Body of pancreas (tissue), 4 donors: ENCODE measurements at places on chromosomes 3 and 15.
A peak's percentile ranks its signal among the peaks of the same experiment; 100 is the strongest.

DNA sequence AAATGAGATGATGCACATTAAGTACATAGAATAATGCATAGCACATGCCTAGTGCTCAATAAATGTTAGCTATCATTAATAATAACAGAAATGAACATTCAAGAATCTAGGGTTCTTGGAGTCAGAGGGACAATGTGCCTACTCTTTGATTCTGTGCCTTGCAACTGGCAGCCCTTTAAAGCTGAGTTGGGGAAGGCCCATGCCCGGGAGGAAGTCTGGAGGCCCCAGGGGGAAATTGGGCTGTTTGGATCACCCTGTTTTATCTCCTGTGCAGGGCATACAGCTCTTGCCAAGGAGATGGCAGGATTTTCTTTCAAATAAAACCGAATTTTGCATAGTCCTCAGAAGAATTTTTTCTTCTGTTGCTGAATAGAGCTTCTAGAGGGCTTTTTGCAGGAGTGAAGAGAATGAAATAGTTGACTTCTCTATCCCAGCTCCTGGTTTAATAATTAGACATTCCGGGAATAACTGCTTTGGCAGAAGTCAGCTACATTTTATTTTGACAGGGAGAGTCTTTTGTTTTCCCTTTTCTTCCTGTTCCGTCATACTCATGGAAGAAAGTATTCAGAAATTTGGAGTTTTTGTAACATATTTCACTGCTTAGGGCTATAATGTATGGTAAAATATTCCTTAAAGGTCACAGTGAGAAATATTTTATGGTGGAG is 18.0 kb upstream of the KCNAB1 start:
- no peak for DNase-seq

- no peak for DNase-seq
Observed at GRCh38 chr3:128753715-128754114, 27.7 kb downstream of the RAB7A start.

GRCh38 chr3:4721511-4721911 is 228.4 kb downstream of the ITPR1 start:
- no peak for DNase-seq

DNA sequence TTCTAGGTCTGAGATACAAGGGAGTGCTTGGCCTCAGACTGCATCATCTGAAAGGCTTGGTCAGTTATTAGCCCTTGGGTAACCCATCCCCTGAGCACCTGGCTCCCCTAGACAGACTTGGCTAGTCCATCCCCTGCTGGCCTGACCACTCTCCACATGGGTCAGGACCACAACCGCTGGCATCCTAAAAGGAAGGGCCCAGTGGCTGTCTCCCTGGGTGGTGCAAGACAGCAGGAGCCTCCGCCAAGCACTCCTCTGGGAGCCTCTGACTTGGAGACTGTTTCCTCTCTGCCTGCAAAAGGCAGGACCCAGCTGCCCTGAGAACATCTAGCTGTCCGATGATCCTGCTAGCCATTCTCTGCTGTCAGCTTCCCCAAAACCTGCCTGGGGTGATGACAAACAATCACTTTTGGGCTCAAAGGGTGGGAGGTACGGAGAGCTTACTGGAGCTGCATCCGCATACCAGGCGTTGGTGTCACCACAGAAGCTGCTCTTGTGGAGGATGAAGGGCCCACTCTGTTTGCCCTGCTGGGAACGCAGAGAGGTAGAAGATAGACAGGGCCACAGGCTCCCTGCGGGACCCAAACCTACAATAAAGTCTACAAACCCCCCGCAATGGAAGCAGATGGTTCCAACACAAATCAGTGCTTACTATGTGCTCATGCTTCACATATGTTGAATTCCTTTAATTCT is 108.0 kb upstream of the PRR20G start:
- DNase-seq: no peak

- no peak for DNase-seq
Observed at GRCh38 chr3:172591876-172592771, 68.9 kb upstream of the TNFSF10 start.

GRCh38 chr3:65245133-65246063 is 557.6 kb upstream of the ADAMTS9 start:
- no peak for DNase-seq

- DNase-seq: no peak
Observed at GRCh38 chr3:148092624-148093347, 604.9 kb upstream of the AGTR1 start.

DNA sequence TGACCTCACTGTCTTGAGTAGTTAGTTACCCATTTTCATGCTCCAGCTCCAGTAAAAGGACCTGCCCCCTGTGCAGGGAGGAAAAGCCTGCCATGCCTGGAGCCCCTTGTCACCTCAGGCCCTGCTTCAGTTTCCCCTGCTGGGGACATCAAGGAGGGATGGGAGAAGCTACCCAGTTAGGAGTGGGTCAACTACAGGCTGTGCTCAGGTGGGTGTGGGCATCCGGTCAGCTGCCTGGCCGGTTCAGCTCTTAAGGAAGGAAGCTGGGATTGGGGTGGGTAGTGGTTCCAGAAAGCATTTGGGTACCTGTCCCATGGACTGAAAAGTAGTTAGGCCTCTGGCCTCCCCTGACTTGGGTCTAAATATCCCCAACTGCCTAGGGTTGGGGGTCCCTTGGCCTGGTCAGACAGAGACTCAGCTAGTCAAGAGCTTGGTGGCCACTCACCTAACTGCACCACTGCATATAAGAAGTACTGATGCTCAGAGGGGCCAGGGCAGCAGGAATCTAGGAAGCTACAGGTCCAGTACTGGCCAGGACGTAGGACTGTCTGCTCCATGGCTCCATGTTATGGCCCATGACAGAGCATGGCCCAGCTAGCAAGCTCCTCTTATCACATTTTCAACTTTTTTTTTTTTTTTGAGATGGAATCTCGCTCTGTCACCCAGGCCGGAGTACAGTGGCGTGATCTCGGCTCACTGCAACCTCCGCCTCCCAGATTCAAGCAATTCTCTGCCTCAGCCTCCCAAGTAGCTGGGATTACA is 549 bp downstream of the LSMEM2 start:
- no peak for DNase-seq

DNA sequence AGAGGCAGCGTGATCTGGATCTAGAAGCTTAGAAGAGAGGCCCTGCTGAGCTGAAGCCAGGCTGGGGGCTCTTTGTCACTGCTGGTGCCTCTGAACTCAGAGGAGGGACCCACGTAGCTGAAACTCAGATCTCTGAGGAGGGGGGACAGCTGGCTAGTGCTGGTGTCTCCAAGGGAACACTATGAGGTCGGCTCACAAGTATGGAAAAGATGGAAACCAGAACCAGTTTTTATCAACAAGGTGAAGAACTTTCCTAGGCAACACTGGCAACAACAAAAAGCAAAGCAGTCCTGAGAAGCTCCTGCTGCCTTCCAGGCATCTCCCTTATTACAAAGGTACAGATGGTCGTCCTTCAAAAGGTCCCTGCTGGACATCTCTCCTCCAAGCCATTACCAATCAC is 27.0 kb upstream of the FSTL1 start:
- no peak for DNase-seq

GRCh38 chr3:132662212-132662611 is 2.1 kb downstream of the UBA5 start:
- DNase-seq: no peak

DNA sequence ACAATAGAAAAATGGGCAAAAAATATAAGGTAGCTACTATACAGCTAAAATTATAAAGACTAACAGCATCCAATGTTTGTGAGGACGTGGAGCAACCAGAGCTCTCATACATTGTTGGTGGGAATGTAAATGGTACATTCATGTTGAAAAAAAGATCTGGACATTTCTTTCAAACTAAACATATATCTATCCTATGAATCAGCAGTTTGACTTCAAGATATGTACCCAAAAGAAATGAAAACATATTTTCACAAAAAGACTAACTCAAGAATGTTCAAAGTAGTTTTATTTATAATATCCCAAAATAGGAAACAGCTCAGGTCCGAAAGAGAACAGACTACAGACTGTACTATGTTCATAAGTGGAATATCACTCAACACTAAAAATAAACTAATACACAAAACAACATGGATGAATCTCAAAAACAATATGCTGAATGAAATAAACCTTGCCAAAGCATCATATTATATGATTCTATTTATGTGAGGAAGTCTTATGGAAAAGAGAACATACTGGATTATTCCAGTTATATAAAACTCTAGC is 8.8 kb upstream of the TTBK2 start:
- DNase-seq: no peak

GRCh38 chr3:39907981-39908380 is 98.6 kb downstream of the MYRIP start:
- peak; percentile 28 for DNase-seq

DNA sequence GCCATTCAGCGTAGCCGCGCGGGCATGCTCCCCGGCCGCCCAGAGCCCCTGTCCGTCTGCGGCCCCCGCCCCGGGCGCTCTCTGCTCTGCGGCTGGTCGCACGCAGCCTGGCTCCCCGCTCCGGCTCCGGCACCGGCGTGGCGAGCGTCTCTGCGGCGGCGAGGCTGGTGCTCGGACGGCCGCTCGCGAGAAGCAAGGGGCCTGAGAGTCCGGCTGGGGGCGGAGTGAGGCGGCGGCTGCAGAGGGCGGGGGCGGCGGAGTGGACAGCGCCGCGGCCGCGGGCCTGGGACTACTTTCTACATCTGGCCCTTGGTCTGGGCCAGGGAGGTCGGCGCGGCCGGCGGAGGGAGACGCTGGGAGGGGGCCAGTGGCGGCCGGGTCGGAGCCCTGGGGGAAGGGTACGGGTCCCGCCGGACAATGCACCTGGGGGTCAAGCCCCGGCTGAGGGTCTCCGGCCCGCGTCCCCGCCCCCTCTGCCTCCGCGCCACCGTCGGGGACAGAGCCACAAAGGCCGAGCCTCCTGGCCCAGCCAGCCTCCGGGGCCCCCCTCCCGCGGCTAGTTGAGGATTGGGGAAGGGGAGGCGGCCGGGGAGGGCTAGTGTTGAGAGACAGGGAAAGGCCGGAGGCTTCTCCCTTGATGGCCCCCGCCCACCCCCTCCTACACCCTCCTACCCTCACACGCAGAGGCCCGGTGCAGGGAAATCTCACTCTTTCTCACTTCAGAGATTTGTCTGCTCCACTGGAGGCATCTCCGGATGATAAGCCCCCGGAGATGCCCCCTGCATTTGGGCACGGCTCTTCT is at the start of gene PRTG:
Gene PRTG (minus strand): TSS at position 226 of the 802 bp plus-strand sequence. CDS start 221 bp downstream, at position 5.
- DNase-seq: peak; percentile 45

DNA sequence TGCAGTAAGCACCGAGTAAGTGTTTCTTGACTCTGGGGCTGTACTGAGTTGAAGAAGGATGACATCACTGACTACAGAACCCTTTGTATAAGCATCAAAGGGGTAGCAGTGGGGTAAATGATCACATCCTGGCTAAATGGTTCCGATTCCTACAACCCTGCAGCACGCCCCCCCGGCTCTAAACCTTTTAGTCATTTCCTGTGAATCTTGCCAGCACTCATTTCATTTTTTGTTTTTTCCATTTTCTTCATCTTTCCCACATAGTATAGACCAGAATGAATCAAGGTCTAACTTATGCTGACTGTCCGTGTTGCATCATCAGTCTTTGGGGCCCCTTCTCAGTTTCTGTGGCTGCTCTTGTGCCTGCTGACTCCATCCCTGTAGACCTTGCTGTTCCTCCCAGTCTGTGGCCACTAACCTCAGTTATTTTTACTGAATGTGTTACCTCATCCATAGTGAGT is 383.1 kb upstream of the TPRG1 start:
- no peak for DNase-seq

GRCh38 chr15:71730277-71731144 is 79.8 kb upstream of the NR2E3 start:
- peak; percentile 64 for DNase-seq

DNA sequence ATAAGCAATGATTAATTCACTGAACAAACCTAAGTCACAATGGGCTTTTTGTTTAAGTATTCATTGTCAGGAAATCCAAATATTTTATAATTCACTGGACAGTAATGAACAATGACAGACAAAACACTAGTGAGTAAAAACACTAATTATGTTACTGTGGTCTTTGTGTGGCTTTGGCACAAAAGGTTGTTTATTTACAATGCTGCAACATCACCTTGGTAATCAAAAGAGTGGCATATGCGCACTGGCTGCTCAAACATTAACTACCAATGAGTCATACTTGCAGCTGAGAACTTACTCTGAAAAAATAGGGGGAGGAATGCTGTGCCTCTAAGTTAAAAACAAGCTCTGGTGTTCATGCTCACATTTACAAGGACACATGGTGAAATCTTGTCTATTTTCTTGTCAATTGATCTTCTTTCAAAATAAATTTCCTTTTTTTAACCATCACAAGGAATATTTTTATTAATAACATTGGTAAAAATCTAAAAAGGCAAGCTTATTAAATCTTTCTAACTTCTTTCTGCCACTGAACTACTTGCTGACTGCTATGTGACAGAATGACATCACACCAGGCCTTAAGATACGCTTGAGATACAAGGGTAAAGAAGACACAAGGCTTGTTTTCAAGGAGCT is 85.2 kb upstream of the PPIB start:
- DNase-seq: peak; percentile 77

- DNase-seq: no peak
Observed at GRCh38 chr15:32951736-32952464, 234.1 kb downstream of the GREM1 start.

DNA sequence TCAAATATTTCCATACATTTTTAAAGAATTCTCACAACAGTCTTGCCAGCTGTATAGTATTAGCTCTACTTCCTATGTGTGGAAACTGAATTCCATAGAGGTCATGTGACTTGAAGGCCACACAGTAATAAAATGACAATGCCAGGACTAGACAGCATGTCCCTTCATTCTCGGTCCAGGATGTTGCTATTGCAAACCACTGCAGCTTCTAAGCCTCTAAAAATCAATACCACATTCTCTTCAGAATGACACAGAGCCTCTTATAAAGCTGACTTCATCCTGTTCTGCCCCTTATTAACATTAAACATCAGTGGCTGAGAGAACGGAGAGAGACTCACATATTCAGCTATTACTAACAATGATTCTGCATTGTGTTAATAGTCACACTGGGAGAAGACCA is 240.3 kb upstream of the PEX5L start:
- no peak for DNase-seq

- DNase-seq: no peak
Observed at GRCh38 chr15:59590027-59590426, 21.6 kb upstream of the GCNT3 start.
